Esophagus squamous epithelium (tissue), 5 donors: ENCODE measurements at places on chromosomes 5 and 9.

DNA sequence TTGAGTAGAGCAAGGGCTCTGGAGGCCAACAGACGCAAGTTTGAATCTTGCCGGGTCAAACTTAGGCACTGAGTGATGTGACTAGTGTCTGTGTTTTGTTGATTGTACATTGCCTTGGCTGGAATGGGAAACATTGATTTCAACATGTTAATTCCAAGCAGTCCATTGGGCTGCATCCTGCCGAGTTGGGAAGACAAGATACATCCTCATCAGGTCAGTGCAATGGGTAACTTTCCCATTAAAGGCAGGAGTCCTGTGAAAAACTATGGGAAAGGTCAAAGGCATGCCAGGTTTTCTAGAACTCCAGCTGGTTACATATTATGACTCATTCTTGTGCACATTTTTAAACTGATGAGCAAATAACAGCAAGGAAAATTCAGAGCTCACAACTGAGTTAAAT lies 126.5 kb upstream of the ABCA1 start:
- H3K27me3 ChIP-seq: no peaks in the 10 kb centered on the region
- no peaks in the 10 kb centered on the region for H3K4me1 ChIP-seq
- no peak overlapping the region for H3K27ac ChIP-seq
- H3K36me3 ChIP-seq: no peaks in the 10 kb centered on the region
- H3K4me3 ChIP-seq: no peak overlapping the region

DNA sequence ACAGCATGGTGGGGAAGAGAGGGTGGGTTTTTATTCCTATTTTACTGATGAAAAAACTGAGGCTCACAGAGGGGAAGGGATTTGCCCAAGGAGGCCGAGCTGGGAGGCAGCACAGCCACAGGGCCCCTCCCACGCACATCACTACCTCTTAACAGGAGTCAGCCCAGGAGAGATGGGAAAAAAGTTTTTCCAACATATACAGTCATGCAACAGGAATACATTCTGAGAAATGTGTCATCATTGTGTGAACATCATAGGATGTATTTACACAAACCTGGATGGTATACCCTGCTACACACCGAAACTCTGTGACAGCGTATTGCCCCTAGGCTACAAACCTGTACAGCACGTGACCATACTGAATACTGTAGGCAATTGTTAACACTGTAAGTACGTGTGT lies 11.6 kb downstream of the TRAF1 start:
- peak overlapping the region; percentile 10 for H3K27ac ChIP-seq
- H3K27me3 ChIP-seq: no peaks in the 10 kb centered on the region
- no peak overlapping the region for H3K4me3 ChIP-seq

- H3K36me3 ChIP-seq: no peaks in the 10 kb centered on the region
- no peak for DNase-seq
Measured at GRCh38 chr5:65440456-65440855, 41.3 kb downstream of the ADAMTS6 start.

- H3K27me3 ChIP-seq: no peaks in the 10 kb centered on the region
- no peak overlapping the region for H3K4me3 ChIP-seq
- H3K36me3 ChIP-seq: no peaks in the 10 kb centered on the region
- no peak overlapping the region for H3K27ac ChIP-seq
- H3K4me1 ChIP-seq: no peaks in the 10 kb centered on the region
Measured at GRCh38 chr5:120509053-120509452, 45.0 kb downstream of the PRR16 start.

DNA sequence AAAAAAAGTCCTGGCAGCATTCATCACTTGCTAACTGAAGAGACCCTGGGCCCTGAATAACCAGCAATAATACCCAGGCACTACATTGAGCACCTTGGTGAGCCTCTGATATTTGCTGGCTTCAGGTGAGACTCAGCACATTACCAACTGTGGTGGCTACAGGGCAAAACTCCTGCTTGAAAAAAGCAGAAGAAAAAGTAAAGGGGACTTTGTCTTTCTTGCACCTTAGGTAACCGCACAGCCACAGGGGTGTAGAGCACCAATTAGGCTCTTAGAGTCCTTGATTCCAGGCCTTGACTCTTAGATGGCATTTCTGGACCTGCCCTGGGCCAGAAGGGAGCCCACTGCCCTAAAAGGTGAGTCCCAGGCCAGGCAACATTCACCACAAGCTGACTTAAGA lies 269.5 kb downstream of the AUH start:
- no peaks in the 10 kb centered on the region for H3K27me3 ChIP-seq
- no peak overlapping the region for H3K27ac ChIP-seq
- DNase-seq: no peak
- H3K4me1 ChIP-seq: no peaks in the 10 kb centered on the region
- no peaks in the 10 kb centered on the region for H3K36me3 ChIP-seq
- H3K4me3 ChIP-seq: no peak overlapping the region

DNA sequence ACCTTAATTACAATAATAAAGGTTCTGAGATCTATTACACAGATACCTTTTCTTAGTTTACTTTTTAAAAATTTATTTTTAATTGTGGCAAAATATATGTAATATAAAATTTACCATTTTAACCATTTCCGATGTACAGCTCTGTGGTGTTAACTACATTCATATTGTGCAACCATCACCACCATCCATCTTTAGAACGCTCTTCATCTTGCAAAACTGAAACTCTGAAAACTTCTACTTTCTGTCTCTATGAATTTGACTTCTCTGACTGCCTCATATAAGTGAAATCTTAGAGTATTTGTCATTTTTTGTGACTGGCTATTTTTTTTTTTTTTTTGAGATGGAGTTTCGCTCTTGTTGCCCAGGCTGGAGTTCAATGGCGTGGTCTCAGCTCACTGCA lies 26.8 kb downstream of the WWC1 start:
- no peak overlapping the region for H3K4me3 ChIP-seq
- no peak overlapping the region for H3K27ac ChIP-seq
- H3K27me3 ChIP-seq: no peaks in the 10 kb centered on the region
- DNase-seq: no peak
- no peaks in the 10 kb centered on the region for H3K36me3 ChIP-seq
- peaks cover 37% of the 10 kb centered on the region for H3K4me1 ChIP-seq

- H3K4me1 ChIP-seq: peaks cover 10% of the 10 kb centered on the region
- no peak overlapping the region for H3K27ac ChIP-seq
- H3K27me3 ChIP-seq: no peaks in the 10 kb centered on the region
- H3K36me3 ChIP-seq: no peaks in the 10 kb centered on the region
- H3K4me3 ChIP-seq: no peak overlapping the region
- DNase-seq: no peak
Measured at GRCh38 chr5:42467572-42467971, 44.3 kb downstream of the GHR start.

DNA sequence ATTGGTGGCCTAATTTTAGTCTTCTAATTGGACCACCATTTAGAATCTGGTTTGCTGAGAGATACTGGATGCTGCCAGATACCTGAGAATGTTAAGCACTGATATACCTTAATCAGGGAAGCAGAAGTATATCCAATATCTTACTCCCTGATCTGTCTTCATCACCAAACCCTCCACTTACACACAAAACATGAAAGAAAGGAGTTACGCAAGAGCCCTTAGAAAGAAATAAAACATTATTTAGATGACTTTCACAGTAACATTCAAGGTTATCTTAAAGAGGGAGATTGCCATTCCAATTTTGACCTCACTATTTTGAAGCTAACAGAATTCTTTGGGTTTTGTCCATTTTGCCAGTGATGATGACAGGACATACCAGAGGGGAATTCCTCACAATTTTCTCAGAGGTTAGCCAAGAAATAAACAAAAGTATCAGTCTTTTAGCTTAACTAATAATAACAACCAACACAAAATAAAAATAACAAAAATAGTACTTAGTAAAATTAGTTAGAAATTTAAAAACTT lies 496.1 kb downstream of the NFIB start:
- no peaks in the 10 kb centered on the region for H3K36me3 ChIP-seq
- H3K27ac ChIP-seq: peak overlapping the region; percentile 18
- no peak for DNase-seq
- H3K4me3 ChIP-seq: no peak overlapping the region

- no peak for DNase-seq
- no peak overlapping the region for H3K4me3 ChIP-seq
- H3K27ac ChIP-seq: no peak overlapping the region
- H3K36me3 ChIP-seq: no peaks in the 10 kb centered on the region
- H3K4me1 ChIP-seq: no peaks in the 10 kb centered on the region
Measured at GRCh38 chr5:168822745-168823281, 243.6 kb upstream of the PANK3 start.

- no peaks in the 10 kb centered on the region for H3K36me3 ChIP-seq
- no peaks in the 10 kb centered on the region for H3K27me3 ChIP-seq
- no peak overlapping the region for H3K27ac ChIP-seq
- H3K4me3 ChIP-seq: no peak overlapping the region
- no peaks in the 10 kb centered on the region for H3K4me1 ChIP-seq
- DNase-seq: no peak
Measured at GRCh38 chr9:76810377-76810957, 46.2 kb downstream of the PCA3 start.

GRCh38 chr5:171724468-171725204 lies 61.0 kb upstream of the SMIM23 start:
- H3K27me3 ChIP-seq: no peaks in the 10 kb centered on the region
- peaks cover 9% of the 10 kb centered on the region for H3K4me1 ChIP-seq
- DNase-seq: no peak
- H3K27ac ChIP-seq: no peak overlapping the region
- H3K4me3 ChIP-seq: no peak overlapping the region

- no peak overlapping the region for H3K4me3 ChIP-seq
- H3K36me3 ChIP-seq: no peaks in the 10 kb centered on the region
- no peaks in the 10 kb centered on the region for H3K4me1 ChIP-seq
- no peak for DNase-seq
- no peaks in the 10 kb centered on the region for H3K27me3 ChIP-seq
- H3K27ac ChIP-seq: no peak overlapping the region
Measured at GRCh38 chr5:79151942-79152671, 40.5 kb downstream of the BHMT start.

- H3K27ac ChIP-seq: no peak overlapping the region
- no peaks in the 10 kb centered on the region for H3K27me3 ChIP-seq
- no peaks in the 10 kb centered on the region for H3K4me1 ChIP-seq
Measured at GRCh38 chr5:122981846-122982245, 54.7 kb downstream of the PPIC start.

GRCh38 chr5:139063664-139064054 lies 134.5 kb downstream of the SIL1 start:
- no peaks in the 10 kb centered on the region for H3K27me3 ChIP-seq
- H3K27ac ChIP-seq: no peak overlapping the region
- no peaks in the 10 kb centered on the region for H3K36me3 ChIP-seq
- H3K4me3 ChIP-seq: no peak overlapping the region

- no peak overlapping the region for H3K4me3 ChIP-seq
- no peaks in the 10 kb centered on the region for H3K36me3 ChIP-seq
- DNase-seq: no peak
- no peaks in the 10 kb centered on the region for H3K27me3 ChIP-seq
- H3K4me1 ChIP-seq: no peaks in the 10 kb centered on the region
- H3K27ac ChIP-seq: no peak overlapping the region
Measured at GRCh38 chr5:78841767-78842166, 143.3 kb downstream of the ARSB start.

GRCh38 chr5:108905805-108906204 lies 158.1 kb downstream of the FER start:
- H3K36me3 ChIP-seq: peaks cover 5% of the 10 kb centered on the region
- no peaks in the 10 kb centered on the region for H3K4me1 ChIP-seq
- DNase-seq: no peak
- no peaks in the 10 kb centered on the region for H3K27me3 ChIP-seq

DNA sequence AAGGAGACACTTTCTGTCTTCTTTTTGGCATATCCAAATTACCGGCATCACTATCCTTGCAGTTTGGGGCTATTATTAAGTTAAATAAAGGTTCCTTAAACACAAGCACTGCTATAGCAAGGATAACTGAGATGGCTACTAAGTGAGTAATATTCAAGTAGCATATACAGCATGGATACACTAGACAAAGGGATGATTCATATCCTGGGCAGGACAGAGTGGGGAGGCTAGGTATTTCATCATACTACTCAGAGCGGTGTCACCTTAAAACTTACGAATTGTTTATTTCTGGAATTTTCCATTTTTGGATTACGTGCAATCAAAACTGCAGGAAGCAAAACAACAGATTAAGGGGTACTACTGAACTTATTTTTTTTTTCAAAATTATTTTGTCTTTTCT lies 54.1 kb downstream of the FER start:
- no peak overlapping the region for H3K27ac ChIP-seq
- H3K4me3 ChIP-seq: no peak overlapping the region
- H3K36me3 ChIP-seq: peaks cover 40% of the 10 kb centered on the region
- DNase-seq: no peak
- H3K4me1 ChIP-seq: no peaks in the 10 kb centered on the region

DNA sequence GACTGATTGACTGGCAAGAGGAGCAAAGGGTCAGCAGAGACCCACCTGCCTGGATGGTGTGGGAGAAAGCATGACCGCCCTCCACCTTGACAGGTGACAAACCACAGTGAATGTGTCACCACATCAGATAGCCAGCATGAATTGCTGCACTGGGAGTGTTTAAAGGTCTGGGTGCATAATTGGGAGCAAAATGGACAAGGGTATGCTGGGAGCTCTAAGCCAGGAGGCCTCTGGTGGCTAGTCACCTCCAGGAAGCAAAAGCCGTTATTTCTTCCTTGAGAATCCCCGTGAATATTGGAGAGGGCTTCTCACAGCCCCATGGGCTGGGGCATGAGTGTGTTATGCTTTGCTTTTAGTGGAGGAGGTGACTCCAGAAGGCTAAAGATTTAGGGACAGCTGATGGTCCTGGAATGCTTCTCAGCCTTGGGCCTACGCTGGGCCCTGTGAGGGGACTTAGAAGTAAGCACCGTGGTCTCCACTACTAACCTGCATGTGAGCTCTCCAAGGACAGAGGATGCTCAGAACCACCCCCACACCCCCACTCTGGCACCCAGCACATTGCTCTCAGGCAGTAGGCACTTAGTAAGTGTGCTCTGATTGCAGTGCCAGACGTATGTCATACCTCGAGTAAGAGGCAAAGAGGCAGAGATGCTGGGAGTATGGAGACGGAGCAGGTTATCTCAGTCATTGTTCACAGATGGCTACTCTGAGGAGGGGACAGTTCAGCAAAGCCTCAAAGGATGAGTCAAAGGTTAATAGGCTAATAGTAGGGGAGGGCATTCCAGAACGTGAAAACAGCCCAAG lies 9.1 kb upstream of the IRF1 start:
- no peak for DNase-seq
- no peaks in the 10 kb centered on the region for H3K36me3 ChIP-seq
- H3K27ac ChIP-seq: peak overlapping the region; percentile 94
- H3K4me1 ChIP-seq: peaks cover 29% of the 10 kb centered on the region
- H3K27me3 ChIP-seq: no peaks in the 10 kb centered on the region

DNA sequence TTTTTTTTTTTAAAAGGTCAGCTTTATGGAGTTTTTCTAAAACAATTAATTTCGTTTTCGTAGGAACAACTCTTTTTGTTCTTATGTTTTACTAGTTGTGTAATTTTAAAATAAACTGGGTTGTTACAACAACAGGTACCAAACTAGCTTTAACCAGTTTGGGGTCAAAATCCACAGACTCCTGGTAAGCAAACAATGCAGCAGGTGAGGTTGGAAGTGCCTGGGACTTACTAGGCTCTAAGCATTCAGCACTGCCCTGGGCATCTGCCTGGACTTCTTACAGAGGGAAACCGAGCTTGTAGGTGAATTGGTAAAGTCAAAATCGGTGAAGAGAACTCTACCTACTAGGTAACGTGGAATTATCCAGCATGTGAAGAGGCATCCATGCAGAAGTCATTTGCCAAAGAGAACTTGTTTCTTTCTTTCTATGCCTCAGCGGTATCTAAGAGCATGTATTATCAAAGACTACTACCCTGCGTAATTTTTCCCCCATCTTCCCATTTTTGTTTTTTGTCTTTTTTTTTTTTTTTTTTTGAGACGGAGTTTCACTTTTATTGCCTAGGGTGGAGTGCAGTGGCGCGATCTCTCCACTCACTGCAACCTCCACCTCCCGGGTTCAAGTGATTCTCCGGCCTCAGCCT lies 145.4 kb downstream of the KCTD16 start:
- no peaks in the 10 kb centered on the region for H3K36me3 ChIP-seq
- no peak overlapping the region for H3K4me3 ChIP-seq
- no peak overlapping the region for H3K27ac ChIP-seq
- no peaks in the 10 kb centered on the region for H3K4me1 ChIP-seq
- DNase-seq: no peak
